Renal pelvis (tissue), 12 donors: ENCODE measurements at places on chromosomes 5 and 9. TPM values are rescaled to one million over a fixed set of nuclear protein-coding genes. Genes with fewer than 3 reads are reported as not detected.

The SHROOM1 gene
- polyA plus RNA-seq = 20.6 TPM

The CDC20B gene
- 0.63 TPM for polyA plus RNA-seq

The PCDHB9 gene
- 4.1 TPM for polyA plus RNA-seq

DNA sequence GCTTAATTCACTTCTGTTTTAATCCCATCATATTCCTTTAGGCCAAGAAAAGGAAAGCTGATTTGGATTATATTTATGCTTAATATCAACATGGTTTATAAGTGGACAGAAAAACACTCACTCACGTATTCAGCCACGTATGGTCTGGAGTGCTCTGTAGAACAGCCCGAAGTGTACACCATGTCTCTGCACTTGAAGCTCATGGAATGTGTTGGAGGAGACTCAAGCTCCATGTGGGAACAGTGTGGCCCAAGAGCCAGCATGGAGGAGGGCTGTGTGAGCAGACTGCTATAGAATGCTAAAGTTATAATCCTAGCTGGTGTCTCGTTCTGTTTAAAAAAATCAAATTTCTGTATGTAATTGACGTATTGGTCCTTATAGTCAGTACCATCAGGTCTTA lies 32.9 kb downstream of the OTULINL start:
- DNase-seq = no peak

GRCh38 chr9:4243113-4243512 lies 56.8 kb downstream of the GLIS3 start:
- DNase-seq = no peak

DNA sequence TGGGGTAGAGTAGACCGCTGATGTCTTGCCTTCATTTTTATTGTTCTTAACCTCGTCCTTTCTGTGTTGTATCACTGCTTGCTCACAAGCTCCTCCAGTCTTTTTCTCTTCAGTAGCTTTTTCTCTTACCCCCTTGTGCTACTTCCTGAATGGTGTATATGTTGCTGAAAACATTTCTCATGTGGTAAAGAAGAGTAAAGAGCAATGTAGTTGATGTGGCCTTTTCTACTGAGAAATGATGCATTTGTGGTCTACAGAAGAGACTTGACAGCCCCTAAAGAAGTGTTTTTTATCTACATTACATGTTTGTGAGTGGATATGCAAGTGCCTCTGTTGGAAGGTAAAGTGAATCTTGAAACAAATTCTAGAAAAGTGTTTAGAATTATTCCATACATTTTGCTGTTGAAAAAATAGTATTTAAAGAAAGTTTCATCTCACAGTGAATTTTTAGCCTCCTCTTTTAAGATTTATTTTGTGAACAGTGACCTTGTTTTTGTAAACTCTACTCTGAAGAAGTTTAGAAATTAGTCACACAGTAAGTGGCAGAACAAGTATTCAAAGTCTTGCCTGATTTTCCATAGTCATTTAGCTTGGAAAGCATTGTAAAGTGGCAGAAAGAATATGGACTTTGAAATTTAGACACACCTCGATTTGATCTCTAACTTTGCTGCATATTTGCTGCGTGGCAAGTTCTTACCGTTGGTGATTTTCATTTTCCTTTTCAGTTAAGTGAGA lies 17.4 kb downstream of the CDC42SE2 start:
- DNase-seq = no peak

DNA sequence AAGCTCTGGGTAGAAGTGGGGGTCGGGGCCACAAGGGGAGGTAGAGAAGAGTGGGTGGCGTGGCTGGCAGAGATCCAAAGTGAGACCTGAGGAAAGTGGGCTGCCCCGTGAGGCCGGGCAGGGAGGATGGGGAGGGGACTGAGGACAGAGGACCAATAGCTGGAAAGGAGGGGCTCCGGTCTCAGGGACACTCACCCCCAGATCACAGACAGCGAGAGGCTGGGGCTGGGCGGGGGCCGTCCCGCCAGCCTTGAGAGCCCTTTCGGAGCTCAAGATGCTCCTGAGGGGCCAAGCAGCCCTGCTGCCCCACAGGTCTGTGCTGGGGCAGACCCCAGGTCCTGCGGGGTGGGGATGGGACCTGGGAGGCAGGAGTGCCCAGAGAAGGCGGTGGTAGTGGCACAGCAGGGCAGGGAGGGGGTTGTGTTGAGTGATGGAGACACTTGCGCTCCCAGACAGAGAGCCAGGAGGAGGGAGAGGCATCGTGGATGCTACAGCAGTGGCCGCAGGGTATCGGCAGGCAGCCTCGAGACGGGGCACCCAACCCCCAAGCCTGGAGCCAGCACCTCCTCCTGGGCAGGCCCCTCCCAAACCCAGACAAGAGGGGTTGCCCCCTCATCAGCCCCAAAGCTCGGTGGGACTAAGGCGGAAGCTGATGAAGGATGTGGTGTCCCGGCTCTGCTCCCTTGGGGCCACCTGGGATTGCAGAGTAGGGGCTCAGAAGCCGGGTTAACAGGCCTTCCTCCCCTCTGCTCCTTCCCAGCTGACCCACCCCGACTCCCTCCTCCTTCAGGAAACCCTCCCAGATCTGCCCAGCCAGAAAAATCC lies 3.4 kb downstream of the SARDH start:
- DNase-seq = no peak

GRCh38 chr5:6803981-6804550 lies 90.8 kb downstream of the TENT4A start:
- DNase-seq = no peak
